ENCODE measurements at places on chromosomes 2 and 18. TPM values are rescaled to one million over a fixed set of nuclear protein-coding genes. Genes with fewer than 3 reads are reported as not detected.

DNA sequence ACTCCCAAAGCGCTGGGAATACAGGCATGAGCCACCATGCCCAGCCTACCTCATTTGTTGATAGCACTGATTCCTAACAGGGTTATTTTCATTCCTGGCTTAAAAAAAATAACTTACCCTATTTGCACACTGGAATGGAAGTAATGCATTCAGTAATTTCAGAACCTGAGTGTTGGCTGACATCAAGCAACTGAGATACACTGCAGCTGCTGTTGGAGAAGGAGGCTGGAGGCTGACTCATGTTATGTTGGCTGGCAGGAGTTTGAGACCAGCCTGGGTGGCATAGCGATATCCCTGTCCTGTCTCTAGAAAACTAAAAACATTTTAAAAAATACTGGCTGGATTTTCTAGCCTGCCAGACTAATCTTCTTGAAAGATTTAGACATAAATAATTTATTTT, 385.1 kb upstream of the MEX3C start:
- no peak for DNase-seq

GRCh38 chr2:110149330-110150220, 34.0 kb upstream of the MALL start:
- peak; percentile 18 for DNase-seq

GRCh38 chr2:20322527-20323300, 27.9 kb downstream of the PUM2 start:
- no peak for DNase-seq

DNA sequence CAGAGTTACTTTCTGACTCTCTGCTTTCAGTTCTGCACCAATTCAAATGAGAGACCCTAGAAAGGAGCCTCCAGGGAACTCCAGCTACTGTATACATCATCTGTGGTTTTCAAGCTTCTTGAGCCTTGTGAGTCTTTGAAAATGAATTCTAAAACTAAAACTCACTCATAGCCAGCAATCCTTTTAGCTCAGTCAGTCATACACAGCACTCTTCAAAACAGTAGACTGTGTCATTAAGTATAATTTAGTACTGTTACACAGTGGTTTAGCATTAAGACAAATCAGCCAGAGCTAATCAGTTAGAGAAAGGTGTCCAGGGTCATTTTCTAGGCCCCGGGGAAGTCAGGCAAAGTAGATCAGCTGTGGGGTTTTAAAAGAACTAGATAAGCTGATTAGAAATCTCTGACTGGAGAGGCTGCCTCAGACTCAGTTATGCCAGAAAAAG, 322.1 kb upstream of the THUMPD2 start:
- no peak for DNase-seq

- DNase-seq = no peak
These were observed 36.7 kb downstream of the EPAS1 start for GRCh38 chr2:46333912-46334311.

- no peak for DNase-seq
These were observed 469.9 kb upstream of the SMIM21 start for GRCh38 chr18:75897386-75897785.

- no peak for DNase-seq
These were observed 7.5 kb downstream of the TTC32 start for GRCh38 chr2:19894134-19894792.

GRCh38 chr2:58553937-58554336, 312.8 kb upstream of the FANCL start:
- no peak for DNase-seq

DNA sequence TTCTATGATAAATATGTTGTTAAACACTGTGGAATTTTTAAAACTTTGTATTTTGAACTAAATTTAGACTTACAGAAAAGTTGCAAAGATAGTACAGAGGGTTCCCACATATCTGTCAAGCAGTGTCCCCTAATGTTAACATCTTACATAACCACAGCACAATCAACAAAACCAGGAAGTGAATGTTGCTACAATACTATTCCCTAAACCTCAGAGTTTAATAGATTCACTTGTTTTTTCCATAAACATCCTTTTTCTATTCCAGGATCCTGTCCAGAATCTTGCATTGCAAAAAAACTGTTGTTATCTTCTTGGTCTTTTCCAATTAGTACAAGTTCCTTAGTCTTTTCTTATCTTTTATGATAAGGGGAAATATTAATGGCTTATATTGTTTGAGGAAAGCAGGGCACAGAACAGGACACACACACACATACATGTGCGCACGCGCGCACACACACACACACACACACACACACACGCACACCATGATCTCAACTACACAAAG, 251.1 kb upstream of the TRIB2 start:
- no peak for DNase-seq

DNA sequence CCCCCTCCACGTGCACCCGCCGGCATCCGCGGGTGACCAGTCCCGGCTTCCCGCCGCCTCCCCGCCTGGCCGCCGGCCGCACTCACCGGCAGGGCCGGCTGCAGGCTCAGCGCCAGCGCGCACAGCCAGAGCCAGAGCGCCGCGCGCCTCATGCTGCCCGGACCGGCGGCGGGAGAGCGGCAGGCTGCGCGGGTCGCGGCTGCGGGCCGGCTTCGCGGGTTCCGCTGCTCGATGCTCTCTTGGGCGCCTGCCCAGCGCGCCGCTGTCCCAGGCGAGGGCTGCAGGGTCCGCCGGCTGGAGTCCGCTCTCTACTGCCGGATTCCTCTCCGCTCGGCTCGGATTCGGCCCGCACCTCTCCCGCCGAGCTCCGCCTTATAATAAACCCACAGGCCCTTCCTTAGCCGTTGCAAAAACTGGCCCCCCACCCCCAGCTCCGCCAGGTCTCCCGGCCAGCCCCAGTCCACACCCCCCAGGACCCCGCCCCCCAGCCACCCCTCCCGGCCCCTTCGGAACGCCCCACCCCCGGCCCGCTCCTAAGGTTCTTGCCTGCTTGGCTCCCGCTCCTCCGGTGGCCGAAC, at the start of gene SDC1:
Gene SDC1, minus strand, starts transcription at position 415 of the 578 bp plus-strand sequence. Its CDS starts 263 bp downstream, at position 152.
- DNase-seq = peak; percentile 61

DNA sequence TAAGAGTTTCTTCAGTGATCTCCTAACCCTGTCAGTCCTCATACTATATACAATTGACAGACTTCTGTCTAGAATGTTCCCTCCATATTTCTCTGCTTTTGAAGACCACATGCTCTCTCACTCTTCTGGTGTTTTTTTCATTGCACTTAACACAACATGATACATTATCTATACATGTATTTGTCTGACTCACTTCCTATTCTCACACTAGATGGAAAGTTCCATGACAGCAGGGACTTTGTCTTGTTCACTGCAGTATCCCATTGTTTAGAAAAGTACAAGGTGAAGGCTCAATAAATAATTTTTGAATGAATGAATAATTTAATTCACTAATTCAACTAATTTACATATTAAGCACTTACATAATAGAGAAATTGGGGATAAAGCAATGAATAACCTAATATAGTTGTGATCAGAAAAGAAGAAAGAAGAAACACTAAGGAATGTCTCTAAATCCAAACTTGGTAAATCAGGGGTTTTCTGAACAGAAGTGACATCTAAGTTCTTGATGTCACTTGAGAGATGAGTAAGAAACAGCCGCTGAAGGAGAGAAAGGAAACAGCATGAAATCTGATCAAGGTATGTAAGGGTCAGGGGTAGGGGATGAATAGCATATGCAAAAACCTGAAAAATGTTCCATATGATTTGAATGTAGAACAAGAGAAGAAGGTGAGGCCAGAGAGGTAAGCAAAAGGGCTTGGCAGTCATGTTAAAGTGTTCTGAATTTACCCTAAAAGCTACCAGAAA, 42.4 kb downstream of the MBD2 start:
- no peak for DNase-seq

- no peak for DNase-seq
These were observed 83.1 kb downstream of the KCTD18 start for GRCh38 chr2:200426754-200427153.

DNA sequence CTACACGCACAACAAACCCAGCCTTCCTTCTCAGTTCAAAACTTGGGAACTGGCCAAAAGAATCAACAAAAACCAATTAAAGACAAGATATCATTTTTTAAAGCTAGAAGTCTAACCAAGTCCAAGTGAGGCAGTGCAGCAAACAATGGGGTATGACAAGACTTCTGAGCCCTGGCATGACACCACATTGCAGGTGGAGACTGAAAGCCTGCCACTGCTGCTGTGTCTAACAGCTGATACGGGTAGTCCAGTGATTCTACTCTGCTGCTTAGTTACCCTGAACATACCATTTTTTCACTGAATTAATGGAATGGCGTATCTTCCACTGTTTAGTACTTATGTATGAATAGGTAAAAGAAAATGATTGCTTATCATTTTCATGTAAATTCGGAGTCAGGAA, 47.4 kb upstream of the KIDINS220 start:
- DNase-seq = no peak

DNA sequence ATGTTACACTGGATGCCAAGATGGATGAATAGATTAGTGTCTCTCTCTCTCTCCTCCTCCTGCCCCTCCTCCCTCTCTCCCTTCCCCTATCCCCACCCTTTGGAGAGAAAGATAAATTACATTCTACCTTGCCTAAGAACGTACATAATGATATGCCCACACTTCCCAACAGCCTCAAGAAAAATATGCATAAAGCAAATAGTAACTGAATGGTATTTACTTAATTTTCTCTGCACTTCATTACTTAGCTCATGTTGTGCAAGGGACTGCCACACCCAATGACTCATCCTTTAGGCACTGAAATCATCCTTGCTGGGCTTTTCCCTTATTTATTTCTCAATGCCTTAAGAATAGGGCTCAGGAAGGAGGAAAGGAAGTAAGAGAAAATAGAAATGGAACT, 137.3 kb upstream of the PID1 start:
- DNase-seq = no peak

DNA sequence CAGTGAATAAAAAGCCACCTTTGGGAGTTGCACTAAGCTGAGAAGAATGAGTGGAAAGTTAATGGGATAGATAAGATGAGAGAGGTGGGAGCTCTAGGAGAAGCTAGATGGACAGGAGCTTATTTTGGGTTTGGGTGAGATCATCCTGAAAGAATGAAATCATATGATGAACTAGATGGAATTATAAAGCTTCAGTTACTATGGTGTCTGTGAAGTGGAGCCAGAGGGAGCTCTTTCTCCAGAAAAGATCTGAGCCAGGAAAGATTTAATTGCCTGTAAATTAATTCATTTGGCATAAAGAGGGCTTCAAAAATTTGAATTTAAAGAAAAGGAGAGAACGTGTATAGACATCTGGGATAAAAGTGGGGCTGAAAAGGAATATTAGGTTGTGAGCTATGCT, 10.3 kb downstream of the DNAH6 start:
- no peak for DNase-seq

- DNase-seq = no peak
These were observed 588.2 kb downstream of the IRS1 start for GRCh38 chr2:226211439-226211838.

DNA sequence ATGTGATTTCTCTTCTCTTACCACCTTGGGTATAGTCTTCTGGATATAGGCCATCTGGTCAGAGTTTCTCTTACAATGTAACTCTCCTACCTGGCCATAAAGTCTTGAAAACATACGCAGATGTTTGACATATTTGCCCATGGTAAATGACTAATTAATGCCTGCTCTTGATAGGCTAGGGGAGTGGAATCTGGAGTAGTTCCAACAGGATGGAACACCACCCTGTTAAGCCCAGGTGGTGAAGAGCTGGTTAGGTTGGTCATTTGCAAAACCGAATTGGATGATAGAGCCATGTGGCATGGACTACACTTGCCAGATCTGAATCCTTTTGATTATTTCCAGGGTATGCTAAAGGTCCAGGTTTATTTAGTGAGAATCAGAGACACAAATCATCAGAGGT, 36.5 kb downstream of the HADHB start:
- no peak for DNase-seq

DNA sequence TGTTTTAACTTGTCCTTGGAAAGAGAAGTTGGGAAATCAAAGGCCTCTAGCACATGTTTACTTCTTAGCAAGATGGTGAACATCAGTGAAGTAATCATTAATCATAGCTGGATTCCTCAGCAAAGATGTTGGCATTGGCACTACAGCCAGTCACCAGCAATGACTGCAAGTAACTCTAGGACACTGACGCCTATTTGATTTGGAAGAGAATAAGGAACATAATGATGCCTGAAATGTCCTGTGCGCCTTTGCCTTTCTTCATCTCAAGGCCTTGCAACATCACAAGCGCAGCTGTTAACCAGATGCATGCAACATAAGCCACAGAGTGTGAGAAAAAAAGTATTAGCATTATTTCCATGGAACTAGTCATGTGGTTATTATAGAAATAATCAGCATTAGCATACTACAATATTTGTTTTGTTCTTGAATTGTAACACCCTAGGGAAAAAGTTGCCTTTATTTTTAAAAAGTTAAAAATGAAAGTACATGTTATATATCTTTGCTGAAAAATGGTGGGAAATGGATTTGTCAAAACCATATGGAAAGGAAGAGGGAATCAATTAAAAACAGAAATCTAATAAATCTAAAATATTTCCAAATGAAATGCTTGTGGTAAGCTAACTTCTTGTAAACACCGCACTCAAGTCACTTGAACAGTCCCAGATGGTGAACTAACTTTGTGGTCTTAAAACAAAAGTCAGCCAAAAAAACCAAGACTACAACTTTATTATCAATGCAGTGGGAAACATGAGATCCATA, 55.6 kb downstream of the THADA start:
- DNase-seq = no peak

DNA sequence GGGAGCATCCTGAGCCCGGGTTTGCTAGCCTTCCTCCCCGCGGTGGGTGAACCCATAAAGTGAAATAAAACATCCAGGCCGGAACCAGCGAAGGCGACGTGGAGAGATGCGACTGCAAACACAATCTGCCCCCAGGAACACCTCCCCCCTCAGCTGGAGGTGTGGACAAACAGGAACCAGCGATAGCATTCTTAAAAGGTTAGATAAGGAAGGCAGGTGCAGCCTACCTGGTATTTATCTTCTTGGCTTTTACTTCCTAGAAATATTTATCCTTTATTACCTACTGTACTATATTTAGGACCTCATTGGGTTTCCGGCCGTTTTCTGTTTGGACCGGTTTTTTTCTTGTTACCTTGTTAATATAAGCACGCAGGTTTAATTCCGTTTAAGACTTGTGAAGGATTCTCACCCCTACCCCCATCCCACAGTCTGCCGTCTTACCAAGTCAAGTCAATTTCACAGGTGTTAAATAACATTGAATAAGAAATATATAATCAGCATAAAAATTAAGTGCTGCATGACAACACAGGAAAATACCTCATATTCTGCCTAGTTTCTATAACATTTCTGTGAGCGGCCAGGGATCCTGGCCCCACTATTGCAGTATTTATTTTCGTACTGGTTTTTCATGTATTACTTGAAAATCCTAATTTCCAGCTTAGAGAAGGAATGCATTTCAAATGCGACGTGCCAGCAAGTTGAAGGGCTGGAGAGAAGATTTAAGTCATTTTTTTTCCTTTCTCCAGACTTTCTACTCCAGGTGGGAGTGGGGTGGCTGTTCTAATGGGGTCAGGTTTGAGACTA, 224.0 kb upstream of the ID2 start:
- DNase-seq = no peak

- DNase-seq = no peak
These were observed 205.4 kb downstream of the SNTG2 start for GRCh38 chr2:1156059-1156458.

The TRIM43 gene
- total RNA-seq = not detected

The DSG4 gene
- under 0.01 TPM for total RNA-seq

The FAM124B gene
- total RNA-seq = 8.2 TPM

The KCNG2 gene
- total RNA-seq = under 0.01 TPM

The RGPD3 gene
- 1.2 TPM for total RNA-seq

The TFCP2L1 gene
- under 0.01 TPM for total RNA-seq

The VWA3B gene
- under 0.01 TPM for total RNA-seq

The NMS gene
- not detected for total RNA-seq

The RAB6C gene
- 0.41 TPM for total RNA-seq

The NOSTRIN gene
- 2.9 TPM for total RNA-seq

The CHRNG gene
- total RNA-seq = not detected

Data from frontal cortex (tissue), 4 donors.